Ascending aorta (tissue), 2 donors: ENCODE measurements at places on chromosomes 2 and 18.

- no peak for DNase-seq
- H3K4me1 ChIP-seq = no peaks in the 10 kb centered on the region
- no peaks in the 10 kb centered on the region for H3K36me3 ChIP-seq
Measured at GRCh38 chr2:187976259-187976985, 315.3 kb upstream of the GULP1 start.

GRCh38 chr2:159072795-159073194 is 104.4 kb downstream of the TANC1 start:
- H3K4me3 ChIP-seq = no peak overlapping the region
- H3K27me3 ChIP-seq = no peaks in the 10 kb centered on the region
- peak overlapping the region; percentile 59 for H3K27ac ChIP-seq
- DNase-seq = no peak
- no peaks in the 10 kb centered on the region for H3K36me3 ChIP-seq
- peaks cover 15% of the 10 kb centered on the region for H3K4me1 ChIP-seq

DNA sequence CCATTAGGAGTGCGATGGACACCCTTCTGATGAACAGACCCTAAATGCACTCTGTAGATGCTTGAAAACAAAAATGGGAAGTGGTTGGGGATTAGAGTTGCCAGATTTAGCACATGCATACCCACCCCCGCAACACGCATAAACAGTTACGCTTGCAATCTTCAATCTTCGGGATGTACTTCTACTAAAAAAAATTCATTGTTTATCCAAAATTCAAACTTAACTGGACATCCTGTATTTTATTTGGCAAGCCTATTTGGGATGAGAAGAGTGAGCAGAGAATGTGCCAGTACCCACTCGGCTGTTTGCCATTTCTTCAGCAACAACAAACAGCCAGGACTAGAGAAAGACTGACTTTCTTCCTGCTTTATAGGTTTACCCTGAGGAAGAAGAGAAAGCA is 18.4 kb downstream of the KIAA2012 start:
- no peaks in the 10 kb centered on the region for H3K36me3 ChIP-seq
- no peaks in the 10 kb centered on the region for H3K27me3 ChIP-seq
- no peaks in the 10 kb centered on the region for H3K4me1 ChIP-seq

GRCh38 chr2:234423884-234424283 is 73.0 kb downstream of the ARL4C start:
- no peak overlapping the region for H3K4me3 ChIP-seq
- no peak overlapping the region for H3K27ac ChIP-seq
- H3K4me1 ChIP-seq = no peaks in the 10 kb centered on the region
- no peaks in the 10 kb centered on the region for H3K36me3 ChIP-seq
- DNase-seq = no peak

DNA sequence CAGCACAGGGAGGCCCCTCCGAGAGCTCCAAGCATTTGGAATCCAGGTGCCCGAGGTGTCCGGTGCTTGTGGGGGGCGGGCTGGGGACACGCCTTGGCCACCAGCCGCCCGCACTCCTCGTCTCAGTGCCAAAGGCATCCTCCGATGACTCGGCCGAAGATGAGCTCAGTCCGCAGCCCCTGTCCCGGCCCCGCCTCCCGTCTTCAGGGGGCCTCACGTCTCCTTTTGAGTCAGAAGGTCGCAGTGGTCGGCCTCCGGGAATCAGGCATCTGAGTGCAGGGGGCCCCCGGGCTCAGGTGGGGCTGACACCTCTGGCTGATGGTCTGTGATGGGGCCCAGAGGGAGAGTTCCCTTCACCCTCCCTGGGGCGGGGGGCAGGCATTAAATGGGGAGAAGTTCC is 74.8 kb downstream of the NFATC1 start:
- H3K36me3 ChIP-seq = peaks cover 52% of the 10 kb centered on the region
- H3K27me3 ChIP-seq = no peaks in the 10 kb centered on the region
- H3K4me1 ChIP-seq = no peaks in the 10 kb centered on the region
- no peak for DNase-seq
- H3K27ac ChIP-seq = no peak overlapping the region

DNA sequence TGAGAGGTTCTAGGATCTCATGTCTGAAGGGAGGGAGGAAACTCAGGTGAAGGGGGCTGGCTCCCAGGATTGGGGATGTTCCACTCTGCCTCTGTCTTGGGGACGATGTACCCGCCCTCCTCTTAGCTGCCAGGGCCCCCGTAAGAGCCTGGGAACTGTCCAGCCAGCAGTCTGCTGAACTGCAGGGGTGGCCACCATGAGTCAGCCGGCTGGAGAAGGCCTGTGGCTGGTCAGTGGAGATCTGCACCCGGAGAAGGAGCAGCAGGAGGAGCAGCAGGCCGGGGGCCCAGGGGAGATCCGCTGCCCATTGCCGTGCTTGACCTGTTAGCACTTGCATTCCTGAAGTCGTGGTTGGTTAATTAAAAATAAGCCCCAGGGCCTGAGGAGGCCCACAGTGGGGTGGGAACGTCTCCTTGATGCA is 180.3 kb downstream of the TFCP2L1 start:
- H3K36me3 ChIP-seq = no peaks in the 10 kb centered on the region
- H3K4me1 ChIP-seq = no peaks in the 10 kb centered on the region
- H3K4me3 ChIP-seq = no peak overlapping the region
- H3K27me3 ChIP-seq = no peaks in the 10 kb centered on the region
- no peak overlapping the region for H3K27ac ChIP-seq

- H3K4me3 ChIP-seq = peak overlapping the region; percentile 66
- peaks cover 11% of the 10 kb centered on the region for H3K4me1 ChIP-seq
- H3K27ac ChIP-seq = peak overlapping the region; percentile 93
- no peaks in the 10 kb centered on the region for H3K36me3 ChIP-seq
- H3K27me3 ChIP-seq = no peaks in the 10 kb centered on the region
Measured at GRCh38 chr2:70141212-70141901, 49.5 kb downstream of the C2orf42 start.

DNA sequence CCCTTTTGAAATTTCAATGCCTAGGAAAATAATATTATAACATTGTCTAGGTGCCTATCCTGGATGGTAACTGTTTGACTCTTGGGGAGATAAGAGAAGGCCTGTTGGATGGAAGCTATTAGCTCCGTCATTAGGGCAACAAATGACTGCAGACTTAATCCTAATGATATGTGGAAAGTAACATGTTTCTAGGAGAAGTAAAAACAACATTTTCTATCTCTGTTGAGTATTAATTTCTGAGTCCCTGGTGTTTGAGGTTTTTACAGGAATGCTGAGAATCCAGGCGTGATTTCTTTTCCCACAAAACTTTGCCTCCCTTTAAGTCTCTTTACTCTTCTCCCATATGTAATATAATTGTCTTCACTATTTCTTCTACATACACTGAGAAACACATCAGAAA is 159.1 kb downstream of the GALNT1 start:
- no peak overlapping the region for H3K27ac ChIP-seq
- H3K4me1 ChIP-seq = no peaks in the 10 kb centered on the region
- no peak overlapping the region for H3K4me3 ChIP-seq
- no peaks in the 10 kb centered on the region for H3K27me3 ChIP-seq
- H3K36me3 ChIP-seq = no peaks in the 10 kb centered on the region

GRCh38 chr18:65610939-65611338 is 139.9 kb upstream of the CDH7 start:
- H3K4me3 ChIP-seq = no peak overlapping the region
- no peak for DNase-seq
- no peaks in the 10 kb centered on the region for H3K27me3 ChIP-seq
- no peak overlapping the region for H3K27ac ChIP-seq
- no peaks in the 10 kb centered on the region for H3K4me1 ChIP-seq
- H3K36me3 ChIP-seq = no peaks in the 10 kb centered on the region

- no peak for DNase-seq
- H3K4me1 ChIP-seq = no peaks in the 10 kb centered on the region
- H3K27ac ChIP-seq = no peak overlapping the region
- no peaks in the 10 kb centered on the region for H3K27me3 ChIP-seq
Measured at GRCh38 chr18:23992089-23992940, 22.2 kb upstream of the TTC39C start.

DNA sequence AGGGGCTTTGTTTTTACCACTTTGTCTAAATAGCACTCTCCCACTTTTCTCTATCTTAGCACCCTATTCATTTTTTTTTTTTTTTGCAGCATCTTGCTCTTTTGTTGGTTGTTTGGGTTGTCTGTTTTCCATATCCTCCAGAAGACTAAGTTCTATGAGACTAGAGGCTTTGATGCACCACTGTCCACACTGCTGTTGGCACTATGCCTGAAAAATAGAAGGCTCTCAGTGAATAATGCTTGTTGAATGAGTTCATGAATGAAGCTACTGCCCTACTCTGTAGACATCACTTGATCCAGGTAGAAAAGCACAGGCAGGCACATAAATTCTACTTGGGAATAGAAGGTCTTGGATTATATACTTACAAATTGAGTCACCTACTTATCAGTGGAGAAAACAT is 7.3 kb downstream of the IL1A start:
- DNase-seq = no peak
- H3K27ac ChIP-seq = no peak overlapping the region
- H3K4me3 ChIP-seq = no peak overlapping the region
- H3K27me3 ChIP-seq = no peaks in the 10 kb centered on the region
- H3K4me1 ChIP-seq = no peaks in the 10 kb centered on the region

DNA sequence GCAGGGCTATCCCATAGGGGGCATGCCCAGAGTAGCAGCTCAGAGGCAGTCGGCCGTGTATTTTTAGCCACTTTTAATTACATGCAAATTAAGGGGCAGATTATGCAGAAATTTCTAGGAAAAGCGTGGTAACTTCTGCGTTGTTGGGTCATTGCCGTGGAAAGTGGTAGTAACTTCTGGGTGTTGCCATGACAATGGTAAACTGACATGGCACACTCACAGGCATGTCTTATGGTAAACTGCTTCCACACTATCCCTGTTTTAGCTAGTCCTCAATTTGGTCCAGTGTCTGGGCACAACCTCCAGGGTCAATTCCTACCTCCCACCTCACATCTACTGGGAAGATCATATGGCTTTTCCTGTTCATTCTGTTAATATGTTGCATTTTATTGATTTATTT is 428.9 kb upstream of the FANCL start:
- no peaks in the 10 kb centered on the region for H3K27me3 ChIP-seq
- no peak overlapping the region for H3K4me3 ChIP-seq
- no peaks in the 10 kb centered on the region for H3K36me3 ChIP-seq
- H3K4me1 ChIP-seq = no peaks in the 10 kb centered on the region

DNA sequence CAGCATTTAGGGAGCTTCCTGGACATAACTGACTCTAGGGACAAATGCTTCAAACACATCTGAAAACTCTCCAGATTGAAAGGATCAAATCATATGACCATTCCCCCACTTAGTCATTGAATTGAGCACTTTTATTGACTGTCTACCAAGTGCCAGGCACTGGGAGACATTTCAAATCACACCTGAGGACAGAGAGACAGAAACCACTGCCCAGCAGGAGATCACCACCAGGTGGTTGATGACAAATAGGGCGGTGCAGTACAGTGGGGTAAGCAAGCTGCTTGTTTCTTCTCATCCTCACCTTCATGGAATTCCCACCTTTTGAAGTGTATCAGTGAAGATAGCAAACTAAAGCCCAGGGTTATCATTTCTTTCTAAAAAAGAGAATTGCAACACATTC is 19.0 kb upstream of the CXCR4 start:
- no peak for DNase-seq
- H3K4me1 ChIP-seq = no peaks in the 10 kb centered on the region
- no peaks in the 10 kb centered on the region for H3K27me3 ChIP-seq
- no peak overlapping the region for H3K27ac ChIP-seq
- no peak overlapping the region for H3K4me3 ChIP-seq

- no peak overlapping the region for H3K27ac ChIP-seq
- peaks cover 3% of the 10 kb centered on the region for H3K4me1 ChIP-seq
- H3K36me3 ChIP-seq = no peaks in the 10 kb centered on the region
Measured at GRCh38 chr2:24354957-24355356, 5.4 kb downstream of the ITSN2 start.

GRCh38 chr2:158724803-158725381 is 70.2 kb upstream of the DAPL1 start:
- H3K36me3 ChIP-seq = no peaks in the 10 kb centered on the region
- no peaks in the 10 kb centered on the region for H3K4me1 ChIP-seq
- H3K4me3 ChIP-seq = no peak overlapping the region
- H3K27ac ChIP-seq = no peak overlapping the region
- no peak for DNase-seq

DNA sequence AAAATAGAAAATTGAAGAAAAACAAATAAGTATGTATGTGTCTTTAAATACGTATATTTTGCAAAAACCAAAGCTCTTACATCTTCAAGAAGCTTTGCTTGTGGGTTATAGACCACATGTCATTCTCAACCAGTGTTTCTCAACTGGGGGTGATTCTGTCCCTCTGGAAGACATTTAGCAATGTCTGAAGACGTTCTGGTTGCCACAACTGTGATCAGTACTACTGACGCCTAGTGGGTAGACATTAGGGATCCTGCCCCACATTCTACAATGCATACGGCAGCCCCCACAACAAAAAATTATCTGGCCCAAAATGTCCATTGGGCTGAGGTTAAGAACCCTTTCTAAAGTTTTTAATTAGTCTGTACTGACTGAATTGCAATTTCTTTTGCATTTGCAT is 48.4 kb downstream of the UNC50 start:
- H3K36me3 ChIP-seq = no peaks in the 10 kb centered on the region
- no peaks in the 10 kb centered on the region for H3K4me1 ChIP-seq
- H3K27me3 ChIP-seq = no peaks in the 10 kb centered on the region
- DNase-seq = no peak
- no peak overlapping the region for H3K4me3 ChIP-seq

GRCh38 chr2:172921532-172922236 is 154.0 kb upstream of the MAP3K20 start:
- no peak overlapping the region for H3K4me3 ChIP-seq
- no peaks in the 10 kb centered on the region for H3K36me3 ChIP-seq
- H3K4me1 ChIP-seq = peaks cover under 1% of the 10 kb centered on the region
- no peaks in the 10 kb centered on the region for H3K27me3 ChIP-seq
- H3K27ac ChIP-seq = no peak overlapping the region

DNA sequence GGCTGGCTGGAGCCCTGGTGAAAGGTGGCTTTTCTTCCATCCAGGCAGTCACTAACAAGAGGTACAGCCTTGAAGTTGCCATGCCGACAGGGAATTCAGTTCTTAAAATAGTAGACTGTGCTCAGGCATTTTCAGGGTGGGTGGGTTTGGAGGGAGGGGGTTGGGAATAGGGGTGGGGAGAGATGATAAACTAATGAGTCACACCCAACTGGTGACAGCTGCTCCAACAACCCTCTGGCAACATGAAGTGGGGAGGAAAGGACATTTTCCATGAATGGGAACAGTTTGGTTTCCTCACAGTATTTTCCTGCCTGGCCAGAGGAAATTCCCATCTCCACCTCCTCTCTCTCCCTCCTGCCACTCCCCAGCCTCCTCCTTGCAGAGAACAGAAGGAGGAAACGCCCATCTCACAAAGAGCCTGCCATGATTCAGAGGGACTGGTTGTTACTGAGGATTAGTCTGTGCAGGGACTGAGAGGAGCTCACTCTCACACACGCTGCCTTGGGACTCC is 113.0 kb upstream of the SLC1A4 start:
- no peak overlapping the region for H3K4me3 ChIP-seq
- peak overlapping the region; percentile 61 for H3K27ac ChIP-seq
- no peaks in the 10 kb centered on the region for H3K4me1 ChIP-seq
- H3K27me3 ChIP-seq = no peaks in the 10 kb centered on the region
- peak; percentile 86 for DNase-seq
- H3K36me3 ChIP-seq = no peaks in the 10 kb centered on the region

DNA sequence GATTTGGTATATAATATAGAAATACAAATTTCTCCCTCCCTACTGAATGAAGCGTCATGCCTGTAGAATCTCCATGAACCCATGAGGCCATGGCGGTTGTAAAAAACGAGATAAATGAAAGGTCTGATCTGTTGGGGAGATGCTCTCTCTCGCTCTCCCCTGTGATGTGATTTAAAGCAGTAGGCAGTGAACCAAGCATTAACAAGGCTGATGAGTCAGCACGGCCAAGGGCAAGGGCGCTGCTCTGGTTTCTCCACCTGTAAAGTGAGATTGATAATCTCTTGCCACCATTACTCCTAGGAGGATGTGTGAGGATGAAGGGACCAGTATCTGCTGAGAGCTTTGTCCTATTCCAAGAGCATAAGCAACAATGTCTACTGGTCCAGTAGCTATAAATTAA is 553.3 kb downstream of the CMPK2 start:
- H3K36me3 ChIP-seq = no peaks in the 10 kb centered on the region
- no peak for DNase-seq
- no peak overlapping the region for H3K27ac ChIP-seq
- H3K4me3 ChIP-seq = no peak overlapping the region
